ENCODE measurements at places on chromosomes 11 and 22.

DNA sequence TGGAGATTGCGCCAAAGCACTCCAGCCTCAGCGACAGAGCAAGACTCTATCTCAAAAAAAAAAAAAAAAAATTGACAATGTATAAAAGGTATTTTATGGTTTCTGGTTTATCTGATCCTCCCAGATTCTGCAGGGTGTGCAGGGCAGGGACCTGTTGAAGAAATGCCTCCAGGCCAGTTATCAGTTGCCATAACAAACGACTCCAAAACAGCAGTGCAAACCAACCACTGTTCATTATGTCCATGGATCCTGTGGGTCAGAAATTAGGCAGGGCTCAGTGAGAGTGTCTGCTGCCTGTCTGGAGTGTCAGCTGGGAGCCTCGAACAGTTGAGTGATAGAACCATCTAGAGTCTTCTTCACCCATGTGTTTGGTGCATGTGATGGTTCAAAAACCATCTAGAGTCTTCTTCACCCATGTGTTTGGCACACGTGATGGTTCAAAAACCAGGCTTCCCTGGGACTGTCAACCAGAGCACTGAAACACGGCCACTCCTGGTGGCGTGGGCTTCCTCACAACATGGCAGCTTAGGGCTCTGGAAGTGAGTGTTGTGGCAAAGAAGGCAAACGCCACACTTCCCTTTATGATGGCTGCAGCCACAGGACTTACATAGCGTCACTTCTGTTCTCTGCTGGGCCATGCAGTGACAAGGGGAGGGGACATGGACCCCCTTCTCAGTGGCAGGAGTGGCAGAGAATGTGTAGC is 115.1 kb upstream of the CRYBB3 start:
- DNase-seq, result no peak

DNA sequence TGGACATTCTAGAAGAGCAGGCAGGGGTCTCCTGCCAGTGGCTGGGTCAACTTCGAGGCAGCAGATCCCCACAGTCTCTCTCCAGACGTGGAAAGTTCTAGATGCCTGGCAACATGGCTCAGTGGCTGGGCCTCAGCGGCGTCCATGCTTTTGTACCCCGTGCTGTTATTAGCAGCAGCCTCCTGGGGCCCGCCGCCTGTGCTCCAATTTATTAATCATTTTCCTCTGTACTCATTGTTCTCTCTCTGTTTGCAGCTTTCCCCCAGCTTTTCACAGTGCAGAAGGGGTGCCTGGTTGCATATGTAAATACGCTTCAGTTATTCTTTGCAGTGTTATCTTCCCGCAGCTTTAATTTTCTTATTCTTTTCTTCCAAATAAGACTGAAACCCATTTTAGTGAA is 515.1 kb downstream of the TBC1D22A start:
- DNase-seq, result no peak

- peak; percentile 72 for DNase-seq
Measured at GRCh38 chr22:50526834-50527801, 1.7 kb upstream of the SCO2 start.

DNA sequence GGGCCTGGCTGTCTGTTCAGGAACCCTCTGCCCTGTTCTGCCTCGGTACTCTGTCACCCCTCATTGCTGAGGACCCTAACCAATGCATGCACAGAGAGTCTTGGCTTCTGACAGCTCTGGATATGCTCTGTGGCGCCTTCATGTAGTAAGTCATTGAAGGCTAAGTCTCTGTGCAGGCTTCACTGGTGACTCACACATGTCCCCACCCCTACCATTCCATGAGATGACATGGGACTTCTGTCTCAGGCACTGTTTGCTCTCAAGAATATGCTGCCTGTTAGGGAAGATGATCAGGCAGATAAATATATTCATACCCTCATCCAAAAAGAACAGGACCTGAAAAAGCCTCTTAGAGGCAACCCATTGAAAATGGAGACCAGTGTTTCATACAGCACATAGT is 43.6 kb upstream of the HORMAD2 start:
- DNase-seq, result no peak

GRCh38 chr11:65297026-65297672 is 17.5 kb upstream of the CDC42EP2 start:
- no peak for DNase-seq

GRCh38 chr22:19932367-19933206 is 9.0 kb upstream of the COMT start:
- DNase-seq, result no peak

GRCh38 chr11:58781345-58781744 is 49.6 kb upstream of the GLYAT start:
- DNase-seq, result no peak

DNA sequence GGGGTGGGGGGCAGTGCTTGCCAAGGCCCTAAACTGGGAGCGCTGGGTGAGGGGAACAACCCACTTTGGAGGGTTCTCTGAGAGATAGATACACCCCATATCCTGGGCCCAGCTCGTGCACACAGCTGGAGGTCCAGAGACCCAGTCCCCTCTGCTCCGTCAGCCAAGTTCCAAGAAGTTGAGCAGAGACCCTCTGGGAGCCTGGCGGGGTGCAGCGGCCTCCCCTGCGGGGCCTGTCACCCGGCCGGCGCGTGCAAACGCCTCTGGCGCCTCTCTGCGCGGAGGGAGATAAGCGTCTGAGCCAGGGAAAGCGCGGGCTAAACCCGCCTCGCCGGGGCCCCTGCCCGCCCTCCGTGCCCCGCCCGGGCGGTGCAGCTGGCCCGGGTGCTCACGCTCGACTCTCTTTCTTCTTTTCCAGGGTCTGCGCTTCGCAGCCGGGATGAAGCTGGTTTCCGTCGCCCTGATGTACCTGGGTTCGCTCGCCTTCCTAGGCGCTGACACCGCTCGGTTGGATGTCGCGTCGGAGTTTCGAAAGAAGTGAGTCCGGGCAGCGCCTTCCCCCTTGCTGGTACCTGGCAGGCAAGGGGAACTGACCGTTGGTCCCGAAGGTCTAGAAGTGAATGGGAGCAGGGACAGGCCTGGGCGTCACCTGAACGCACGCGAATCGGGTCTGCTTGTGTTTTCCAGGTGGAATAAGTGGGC is 540 bp downstream of the ADM start:
- DNase-seq, result peak; percentile 40

GRCh38 chr11:15565880-15566279 is 451.2 kb downstream of the INSC start:
- DNase-seq, result no peak

DNA sequence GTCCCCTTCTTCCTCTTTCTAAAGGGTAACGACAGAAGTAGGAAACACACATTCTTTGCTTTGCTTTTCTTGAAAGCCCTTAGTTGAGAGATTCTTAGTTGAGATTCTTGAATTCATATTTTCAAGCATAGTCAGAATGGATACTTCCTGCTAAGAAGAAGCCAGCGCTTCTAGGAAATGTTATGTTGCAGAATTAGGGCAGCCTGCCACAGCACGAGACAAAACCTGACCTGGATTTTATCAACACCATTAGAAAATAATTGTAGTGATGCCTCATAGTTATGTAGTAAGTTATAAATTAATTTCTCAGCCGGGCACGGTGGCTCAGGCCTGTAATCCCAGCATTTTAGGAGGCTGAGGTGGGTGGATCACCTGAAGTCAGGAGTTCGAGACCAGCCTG is 37.9 kb upstream of the NUP160 start:
- no peak for DNase-seq

DNA sequence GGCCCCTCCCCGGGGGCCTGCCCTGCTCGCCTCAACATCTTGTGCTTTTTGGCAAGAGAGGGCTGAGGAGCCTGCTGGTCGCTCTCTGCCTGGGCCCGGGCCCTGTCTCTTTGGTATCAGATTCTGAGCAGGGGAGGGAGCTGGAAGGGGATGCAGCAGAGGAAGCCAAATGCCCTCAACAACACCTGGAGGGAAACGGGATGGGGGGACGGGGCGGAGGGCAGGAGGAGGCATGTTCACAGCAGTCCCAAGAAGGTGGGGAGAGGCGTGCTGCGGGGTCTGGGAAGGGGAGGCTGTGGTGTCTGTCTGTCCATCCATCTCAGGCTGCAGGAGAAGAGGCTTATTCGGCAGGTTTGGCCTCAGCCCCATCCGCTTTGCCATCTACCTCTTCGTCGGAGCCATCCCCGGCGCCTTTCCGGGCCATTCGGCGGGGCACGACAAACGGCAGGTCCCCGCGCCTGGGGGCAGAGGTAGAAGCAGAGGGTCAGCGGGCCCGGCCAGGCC is 29.4 kb downstream of the APOL1 start:
- DNase-seq, result no peak

DNA sequence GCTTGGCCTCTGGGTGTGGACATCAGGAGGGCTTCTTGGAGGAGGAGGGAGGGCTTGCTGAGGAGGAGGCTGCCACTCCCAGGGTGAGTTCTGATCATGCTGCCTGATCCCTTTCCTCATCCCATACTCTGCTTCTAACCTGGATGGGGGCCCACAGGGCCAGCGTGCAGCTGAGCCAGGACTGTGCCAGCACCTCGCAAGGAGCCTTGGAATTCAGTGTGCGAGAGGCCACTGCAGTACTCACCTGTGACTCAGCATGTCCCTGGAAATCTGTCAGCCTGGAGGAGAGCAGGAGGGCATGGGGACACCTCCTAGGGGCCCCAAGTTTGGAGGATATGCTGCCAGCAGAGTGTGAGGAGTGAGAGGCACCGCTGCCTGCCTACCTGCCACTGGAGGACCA is 4.2 kb upstream of the GAB4 start:
- DNase-seq, result no peak

DNA sequence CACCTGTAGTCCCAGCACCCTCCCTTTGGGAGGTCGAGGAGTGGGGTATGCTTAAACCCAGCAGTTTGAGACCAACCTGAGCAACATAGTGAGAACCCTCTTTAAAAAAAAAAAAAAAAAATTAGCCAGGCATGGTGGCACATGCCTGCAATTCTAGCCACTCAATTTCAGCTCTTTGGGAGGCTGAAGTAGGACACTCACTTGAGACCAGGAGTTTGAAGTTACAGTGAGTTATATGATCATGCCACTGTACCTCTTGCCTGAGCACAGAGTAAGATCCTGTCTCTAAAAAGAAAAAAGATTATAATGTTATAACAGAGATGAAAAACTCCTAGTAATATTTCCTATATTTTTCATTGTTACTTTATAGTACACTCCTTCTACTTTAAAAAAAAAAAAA is 23.9 kb downstream of the PIK3C2A start:
- no peak for DNase-seq

- DNase-seq, result no peak
Measured at GRCh38 chr22:43745411-43745770, 66.7 kb downstream of the EFCAB6 start.

GRCh38 chr11:50037251-50037650 is 4.6 kb downstream of the OR4C45 start:
- no peak for DNase-seq

DNA sequence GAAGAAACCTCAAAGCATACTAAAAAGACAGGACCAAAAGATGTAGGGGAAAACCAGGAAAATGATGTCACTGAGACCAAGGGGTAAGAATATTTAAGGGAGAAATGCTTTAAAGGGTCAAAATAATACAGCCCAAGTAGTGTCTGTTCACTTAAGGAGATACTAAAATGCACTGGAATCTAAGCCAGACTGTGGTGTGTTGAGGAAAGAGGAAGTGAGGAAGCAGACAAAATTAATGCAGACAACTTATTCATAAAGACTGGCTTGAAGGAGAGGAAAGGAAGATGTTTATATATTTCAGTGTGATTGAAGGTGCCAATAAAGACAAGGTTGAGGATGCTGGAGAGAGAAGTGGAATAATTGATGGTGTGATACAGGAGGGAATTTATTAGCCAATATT is 15.7 kb downstream of the ZNF215 start:
- no peak for DNase-seq

- no peak for DNase-seq
Measured at GRCh38 chr22:50136581-50137015, 33.9 kb upstream of the PANX2 start.

- no peak for DNase-seq
Measured at GRCh38 chr22:44693756-44694155, 8.2 kb upstream of the PRR5 start.

DNA sequence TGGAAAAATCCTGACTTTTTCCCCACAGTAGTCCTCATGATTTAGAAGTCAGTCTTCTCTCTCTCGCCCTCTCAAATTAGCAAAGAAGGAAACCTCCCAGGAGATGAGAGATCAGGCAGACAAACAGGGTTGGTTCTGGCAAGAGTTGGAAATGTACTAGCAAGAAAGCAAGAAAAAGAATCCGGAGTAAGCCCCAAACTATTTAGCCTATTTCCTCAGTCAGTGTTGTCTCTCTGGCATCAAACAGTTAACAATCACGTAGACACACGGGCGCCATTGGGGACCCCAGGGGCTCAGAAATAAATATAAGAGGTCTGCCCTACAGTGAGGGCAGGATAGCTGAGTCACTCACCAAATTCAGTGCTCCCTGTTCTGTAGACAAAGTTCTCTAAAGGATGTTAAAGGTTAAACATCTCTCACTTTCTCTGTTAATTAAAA is 4.7 kb downstream of the C11orf52 start:
- no peak for DNase-seq

- DNase-seq, result no peak
Measured at GRCh38 chr11:63838150-63838677, 696 bp upstream of the MARK2 start.

DNA sequence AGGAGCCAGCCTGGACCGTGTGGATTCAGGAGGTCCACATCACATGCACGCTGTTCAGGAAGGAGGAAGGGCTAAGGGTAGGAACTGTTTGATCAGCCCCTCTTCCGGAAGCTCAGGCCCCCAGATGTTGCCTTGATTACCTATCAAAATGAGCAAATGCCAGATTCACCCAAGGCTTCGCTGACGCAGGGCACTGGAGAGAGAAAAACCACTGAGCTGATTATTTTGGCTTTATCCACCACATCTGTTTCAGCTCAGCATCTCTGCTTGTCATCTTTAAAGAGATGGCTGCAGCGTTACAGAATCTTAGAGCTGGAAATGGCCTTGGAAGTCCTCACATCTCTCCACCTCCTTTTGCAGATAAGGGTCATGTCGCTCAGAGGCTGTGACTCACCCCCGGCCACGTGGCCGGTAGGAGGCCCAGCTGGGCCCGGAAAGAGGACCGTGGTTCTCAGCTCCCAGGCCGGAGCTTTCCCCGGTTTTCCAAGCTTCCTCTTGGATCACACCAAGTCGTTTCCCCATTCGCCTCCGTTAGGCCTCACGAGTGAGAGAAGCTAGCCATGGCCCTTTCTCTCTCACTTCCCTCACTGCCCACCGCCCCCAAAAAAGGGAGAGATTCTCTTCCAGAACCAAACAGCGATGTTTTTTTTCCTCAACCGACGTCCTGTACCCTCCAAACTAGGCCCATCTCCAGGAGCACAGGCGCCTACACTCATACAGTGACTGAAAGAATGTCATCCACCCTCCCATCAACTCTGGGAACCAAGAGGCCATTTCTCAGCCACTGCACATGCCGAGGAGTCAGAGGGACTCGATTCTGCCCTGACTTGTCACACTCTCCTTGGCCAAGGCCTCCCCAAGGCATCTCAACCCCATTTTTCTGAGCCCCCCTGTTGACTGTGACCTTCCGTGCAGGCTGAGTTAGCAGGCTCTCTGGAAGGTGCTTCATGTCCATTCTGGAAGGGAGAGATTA is 37.6 kb downstream of the LIF start:
- DNase-seq, result no peak

Data from activated T-cell treated with anti-CD3 and anti-CD28 coated beads, Interleukin-2, amount 50 U/mL, for 72 hours (primary cell).